ENCODE measurements at places on chromosomes 7 and 10.
A peak's percentile ranks its signal among the peaks of the same experiment; 100 is the strongest.

DNA sequence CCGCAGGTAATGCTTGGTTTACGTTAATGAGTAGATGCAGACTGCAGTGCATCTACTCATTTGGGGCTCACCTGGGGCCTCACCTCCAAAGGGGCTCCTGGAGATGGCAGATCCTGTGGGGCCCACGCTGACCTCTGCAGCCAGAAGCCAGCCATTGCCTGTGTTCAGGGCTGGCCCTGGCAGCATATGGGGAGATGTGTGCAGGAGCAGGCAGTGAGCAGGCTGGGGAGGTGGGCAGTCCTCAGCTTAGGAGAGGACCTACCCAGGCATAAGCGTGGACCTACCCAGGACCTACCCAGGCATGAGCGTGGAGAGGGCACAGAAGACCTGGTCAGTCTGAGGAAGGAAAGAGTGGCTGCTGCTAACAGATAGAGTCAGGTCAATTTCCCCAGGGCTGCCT lies 178.5 kb downstream of the PTPRN2 start:
- no peak for DNase-seq

DNA sequence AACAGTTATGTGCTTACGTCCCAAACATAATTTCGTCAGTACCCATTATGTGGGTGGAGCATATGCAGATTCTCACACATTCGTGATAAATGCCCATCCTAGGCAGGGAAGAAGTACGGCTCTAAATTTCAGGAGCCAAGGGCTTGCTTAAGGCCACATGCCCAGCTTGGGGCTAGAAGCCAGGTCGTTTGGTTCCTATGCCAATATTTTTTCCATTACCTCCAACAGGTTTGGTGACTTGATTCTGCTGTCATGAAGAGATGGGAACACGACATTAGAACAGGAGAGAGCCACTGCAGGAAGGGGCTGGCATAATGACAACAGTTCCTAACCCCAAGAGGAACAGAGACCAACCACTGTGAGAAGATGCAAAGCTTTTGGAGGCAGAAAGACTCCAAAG lies 85.1 kb downstream of the HIPK2 start:
- no peak for DNase-seq

GRCh38 chr7:73966062-73966940 lies 61.7 kb upstream of the ELN start:
- DNase-seq, result no peak

DNA sequence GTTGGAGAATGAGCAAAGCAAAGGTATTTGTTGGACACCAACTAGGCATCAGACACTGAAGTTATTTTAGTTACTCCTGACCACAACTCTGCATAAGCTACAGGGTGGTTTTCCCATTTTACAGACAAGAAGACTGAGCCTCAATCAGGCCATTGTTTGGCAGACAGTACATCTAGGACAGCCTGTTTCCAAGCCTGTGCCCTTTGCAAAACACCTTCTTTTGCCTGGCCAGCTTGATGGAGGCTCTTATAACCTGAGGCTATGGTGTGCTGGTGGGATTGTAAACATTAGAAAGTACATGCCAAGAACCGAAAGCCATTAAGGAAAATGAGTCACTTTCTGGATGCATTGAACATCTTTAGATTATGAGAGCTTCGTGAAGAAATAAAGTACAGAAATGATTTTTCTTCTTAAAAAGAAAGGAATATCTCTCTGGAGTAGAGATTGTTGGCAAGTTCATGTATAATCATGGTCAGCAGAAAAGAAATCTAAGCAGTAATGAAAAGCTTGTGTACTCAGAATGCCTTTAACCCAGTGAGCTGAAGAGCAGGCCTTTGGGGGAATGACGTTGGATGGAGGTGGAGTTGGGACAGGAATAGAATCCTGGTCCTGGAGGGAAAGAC lies 140.6 kb downstream of the KIAA1217 start:
- DNase-seq, result no peak

DNA sequence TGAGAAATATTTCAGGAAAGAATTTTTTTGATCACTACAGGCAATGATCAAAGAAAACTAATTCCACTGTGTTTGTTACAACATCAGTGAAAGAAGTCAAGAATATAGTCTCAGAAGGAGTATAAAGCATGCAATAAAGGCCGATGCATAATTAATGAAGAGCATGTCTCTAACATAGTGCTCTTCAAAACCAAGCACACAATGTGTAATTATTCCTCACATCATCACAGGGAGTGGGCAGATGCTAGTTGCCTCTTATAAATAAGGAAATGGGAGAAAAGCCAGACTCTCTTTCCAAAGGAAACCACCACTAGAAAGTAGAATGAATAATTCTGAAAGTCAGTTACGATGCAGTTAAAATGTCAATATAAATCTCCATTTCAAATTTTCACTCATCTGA lies 220.1 kb downstream of the TEX36 start:
- DNase-seq, result no peak

DNA sequence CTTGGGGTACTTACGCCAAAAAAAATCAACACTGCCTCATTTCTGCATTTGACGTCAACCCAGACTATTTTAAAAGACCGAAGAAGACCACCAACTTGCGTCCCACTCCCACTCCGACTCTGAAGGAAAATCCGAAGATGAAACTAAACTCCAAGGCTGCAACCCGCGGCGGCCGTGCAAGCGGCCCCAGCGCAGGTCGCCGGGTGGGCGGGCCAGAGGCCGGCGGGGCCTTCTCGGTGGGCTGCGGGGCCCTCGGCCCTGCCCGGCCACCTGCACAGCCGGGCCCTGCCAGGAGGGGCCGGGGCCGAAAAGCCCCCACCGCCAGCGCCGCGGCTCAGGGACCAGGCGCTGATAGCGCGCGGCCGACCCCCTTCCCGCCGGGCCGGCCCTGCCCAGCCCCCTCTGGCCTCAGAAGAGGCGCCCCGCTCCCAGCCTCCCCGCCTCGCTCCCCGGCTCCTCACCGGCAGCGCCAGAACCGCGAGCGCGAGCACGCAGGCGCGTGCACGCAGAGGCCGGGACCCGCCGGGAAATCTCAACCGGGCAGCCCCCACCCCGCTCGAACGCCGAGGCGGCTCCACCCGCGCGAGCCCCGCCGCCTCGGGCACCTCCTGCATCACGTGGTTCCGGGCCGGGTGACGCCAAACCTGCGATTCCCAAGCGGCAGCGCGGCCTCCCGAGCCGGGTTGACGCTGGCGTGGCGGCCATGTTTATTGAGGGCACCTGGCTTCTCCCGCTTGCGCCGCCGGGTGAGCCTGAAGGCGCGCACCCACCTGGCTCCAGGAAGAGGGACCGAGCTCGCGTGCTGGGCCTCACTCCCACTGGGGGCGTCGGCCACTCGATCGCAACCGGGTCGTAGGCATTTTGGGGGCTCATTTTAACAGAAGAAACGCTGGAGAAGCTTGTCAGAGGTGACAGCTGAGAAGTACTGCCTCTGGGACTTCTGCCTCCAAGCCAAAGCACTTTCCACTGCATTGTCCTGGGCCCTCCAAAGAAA lies at the start of gene C7orf25:
Gene C7orf25 (minus strand): TSS at position 617 of the 994 bp plus-strand sequence. CDS start 1,170 bp downstream, outside the sequence.
- peak; percentile 94 for DNase-seq

DNA sequence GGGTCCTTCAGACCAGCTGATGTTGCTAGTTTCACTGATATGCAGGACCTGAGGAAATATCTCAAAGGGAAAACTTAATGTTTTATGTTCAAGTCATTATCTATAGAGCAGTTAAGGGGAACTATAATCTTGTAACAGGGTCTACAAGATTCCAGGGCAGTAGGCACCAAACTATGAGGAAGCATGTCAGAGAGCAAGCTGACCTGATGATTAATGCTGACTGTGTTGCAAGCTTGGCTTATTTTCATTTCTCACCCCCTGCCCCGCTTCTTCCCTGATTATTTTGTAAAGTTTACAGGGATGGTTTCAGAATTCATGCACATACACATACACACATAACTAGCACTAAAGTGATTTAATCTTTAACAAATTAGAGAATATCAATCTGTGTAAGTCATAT lies 84.3 kb upstream of the CACNA2D1 start:
- DNase-seq, result no peak

GRCh38 chr7:111734954-111735660 lies 172.8 kb upstream of the IMMP2L start:
- DNase-seq, result no peak

DNA sequence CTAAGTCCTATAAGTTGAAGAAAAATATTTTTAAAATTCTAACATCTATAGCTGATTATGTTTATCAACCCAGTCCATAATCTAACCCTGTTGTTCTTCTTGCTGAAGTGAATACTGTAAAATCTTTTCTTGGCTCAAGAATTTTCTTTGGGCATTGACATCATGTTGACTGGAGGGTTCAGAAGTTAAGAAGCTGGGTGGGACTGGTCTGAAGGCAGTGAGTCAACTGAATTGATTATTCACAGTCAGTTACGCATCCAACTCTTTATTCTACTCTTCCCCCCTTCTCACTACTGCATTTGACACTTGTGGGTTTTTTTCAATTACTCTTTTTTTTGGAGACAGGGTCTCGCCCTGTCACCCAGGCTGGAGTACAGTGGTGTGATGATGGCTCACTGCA lies 31.0 kb downstream of the DENND2A start:
- DNase-seq, result no peak

DNA sequence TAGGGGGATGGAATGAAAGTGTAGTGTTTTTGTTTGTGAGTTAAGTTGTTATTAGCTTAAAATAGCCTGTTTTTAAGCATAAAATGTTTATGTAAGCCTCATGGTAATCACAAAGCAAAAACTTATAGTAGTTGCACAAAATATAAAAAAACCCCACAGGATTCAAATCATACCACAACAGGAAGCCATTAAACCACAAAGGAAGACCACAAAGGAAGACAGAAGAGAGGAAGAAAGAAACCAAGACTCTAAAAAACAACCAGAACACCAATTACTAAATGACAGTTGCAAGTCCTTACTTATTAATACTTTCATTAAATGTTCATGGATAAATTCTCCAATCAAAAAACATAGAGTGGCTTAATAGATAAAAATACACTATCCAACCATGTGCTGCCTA lies 63.6 kb downstream of the ANKRD7 start:
- DNase-seq, result no peak

- DNase-seq, result no peak
These were observed 161.7 kb upstream of the HPS1 start for GRCh38 chr10:98608411-98608810.

DNA sequence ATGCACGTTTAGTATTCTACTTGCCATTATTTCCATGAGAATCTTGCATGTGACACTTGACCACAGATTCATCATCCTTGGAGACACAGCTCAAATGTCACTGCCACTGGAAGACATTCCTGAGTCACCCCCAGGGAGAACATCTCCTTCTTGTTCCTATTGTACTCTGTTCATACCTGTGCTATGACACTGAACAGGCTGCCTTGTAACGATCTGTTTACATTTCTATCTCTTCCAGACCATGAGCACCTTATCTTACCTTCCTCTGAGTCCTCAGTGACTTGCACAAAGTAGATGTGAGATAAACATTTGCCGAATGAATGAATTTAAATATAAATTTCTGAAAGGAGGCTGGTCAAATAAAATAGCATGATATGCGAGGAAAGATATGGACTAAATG lies 331.9 kb upstream of the LRRN3 start:
- no peak for DNase-seq

- DNase-seq, result no peak
These were observed 261.1 kb downstream of the GATA3 start for GRCh38 chr10:8315619-8316021.

- DNase-seq, result no peak
These were observed 7.5 kb downstream of the NYAP1 start for GRCh38 chr7:100491192-100491578.

- DNase-seq, result no peak
These were observed 886.4 kb downstream of the DNAJB9 start for GRCh38 chr7:109456116-109456515.

GRCh38 chr7:72159911-72160310 lies 252.2 kb downstream of the CALN1 start:
- no peak for DNase-seq

DNA sequence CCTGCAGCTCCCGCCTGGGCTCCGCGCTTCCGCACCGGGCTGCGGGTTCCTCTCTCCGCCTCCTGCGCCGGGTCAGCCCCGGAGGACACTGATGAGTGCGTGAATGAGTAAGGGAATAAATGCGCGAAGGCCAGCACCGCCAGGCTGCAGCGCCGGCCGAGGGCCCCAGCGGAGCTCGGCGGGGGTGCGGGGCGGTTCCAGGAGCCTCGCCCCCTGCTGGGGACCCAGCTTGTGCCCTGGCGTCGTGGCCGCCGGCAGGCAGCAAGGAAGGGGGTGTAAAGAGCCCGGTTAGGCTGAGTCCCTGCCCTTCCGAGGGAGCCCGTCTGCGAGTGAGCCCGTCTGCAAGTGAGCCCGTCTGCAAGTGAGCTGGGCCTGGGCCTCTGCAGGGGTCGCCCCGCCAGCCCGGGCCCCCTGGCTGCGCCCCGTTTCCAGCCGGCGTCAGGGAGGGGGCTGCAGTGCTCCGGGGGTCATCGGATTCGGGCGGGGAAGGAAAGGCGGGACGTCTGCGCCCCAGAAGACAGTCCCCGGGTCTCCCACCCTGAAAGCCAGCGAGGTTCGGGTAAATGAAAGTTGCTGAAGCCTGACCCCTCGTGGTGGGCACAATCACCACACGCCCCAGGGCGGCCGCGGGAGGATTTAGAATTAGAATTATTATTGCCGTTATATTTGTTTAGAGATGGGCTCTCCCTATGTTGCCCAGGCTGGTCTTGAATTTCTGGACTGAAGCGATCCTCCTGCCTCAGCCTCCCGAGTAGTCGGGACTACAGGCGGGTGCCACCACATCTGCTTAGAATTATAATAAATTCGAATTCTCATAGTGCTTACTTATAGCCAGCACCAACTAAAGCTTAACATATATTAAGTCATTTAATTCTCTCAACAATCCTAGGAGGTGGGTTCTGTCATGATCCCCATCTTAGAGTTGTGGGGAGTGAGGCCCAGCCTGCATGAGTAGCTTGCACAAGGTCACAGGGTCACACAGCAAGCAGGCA lies 8.6 kb upstream of the CRYGN start:
- peak; percentile 54 for DNase-seq

GRCh38 chr10:26361971-26362370 lies 76.2 kb upstream of the APBB1IP start:
- no peak for DNase-seq

GRCh38 chr10:121687095-121687813 lies 89.0 kb upstream of the FGFR2 start:
- no peak for DNase-seq

- DNase-seq, result no peak
These were observed 703.5 kb upstream of the SEMA3D start for GRCh38 chr7:85890244-85890811.

GRCh38 chr10:86110156-86110786 lies 256.3 kb downstream of the GRID1 start:
- no peak for DNase-seq

DNA sequence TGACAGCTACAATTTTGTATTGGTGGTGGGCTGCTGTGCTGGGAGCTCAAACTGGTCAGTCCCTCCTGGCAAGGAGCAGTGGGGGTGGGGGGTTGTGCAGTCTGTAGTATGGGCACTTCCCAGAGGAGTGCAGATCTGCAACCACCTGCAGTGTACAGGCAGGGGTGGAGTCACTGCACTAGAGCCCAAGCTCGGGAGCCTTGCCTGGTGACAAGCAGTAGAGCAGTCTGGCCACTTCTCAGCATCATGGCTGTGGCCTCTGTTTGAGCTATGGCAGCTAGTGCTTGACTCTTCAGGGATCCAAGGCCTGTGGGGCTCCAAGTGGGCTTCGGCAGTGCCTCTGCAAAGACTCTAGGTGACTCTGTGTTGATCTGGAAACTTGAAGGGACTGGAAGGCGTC lies 585.1 kb upstream of the GRM3 start:
- DNase-seq, result no peak

- no peak for DNase-seq
These were observed 408.9 kb upstream of the SEMA3D start for GRCh38 chr7:85595750-85596178.
